ENCODE measurements at places on chromosomes 16 and 17. TPM values are rescaled to one million over a fixed set of nuclear protein-coding genes. Genes with fewer than 3 reads are reported as not detected.
A peak's percentile ranks its signal among the peaks of the same experiment; 100 is the strongest.

IL17C gene
- not detected for total RNA-seq

LRRC75A gene
- 2.4 TPM for total RNA-seq

HOXB5 gene
- not detected for total RNA-seq

MYO1C gene
- 14.7 TPM for total RNA-seq

NAGS gene
- total RNA-seq, result 2.4 TPM

NLGN2 gene
- not detected for total RNA-seq

GRCh38 chr16:88610909-88611812 lies 27.2 kb upstream of the IL17C start:
- no peak for DNase-seq

DNA sequence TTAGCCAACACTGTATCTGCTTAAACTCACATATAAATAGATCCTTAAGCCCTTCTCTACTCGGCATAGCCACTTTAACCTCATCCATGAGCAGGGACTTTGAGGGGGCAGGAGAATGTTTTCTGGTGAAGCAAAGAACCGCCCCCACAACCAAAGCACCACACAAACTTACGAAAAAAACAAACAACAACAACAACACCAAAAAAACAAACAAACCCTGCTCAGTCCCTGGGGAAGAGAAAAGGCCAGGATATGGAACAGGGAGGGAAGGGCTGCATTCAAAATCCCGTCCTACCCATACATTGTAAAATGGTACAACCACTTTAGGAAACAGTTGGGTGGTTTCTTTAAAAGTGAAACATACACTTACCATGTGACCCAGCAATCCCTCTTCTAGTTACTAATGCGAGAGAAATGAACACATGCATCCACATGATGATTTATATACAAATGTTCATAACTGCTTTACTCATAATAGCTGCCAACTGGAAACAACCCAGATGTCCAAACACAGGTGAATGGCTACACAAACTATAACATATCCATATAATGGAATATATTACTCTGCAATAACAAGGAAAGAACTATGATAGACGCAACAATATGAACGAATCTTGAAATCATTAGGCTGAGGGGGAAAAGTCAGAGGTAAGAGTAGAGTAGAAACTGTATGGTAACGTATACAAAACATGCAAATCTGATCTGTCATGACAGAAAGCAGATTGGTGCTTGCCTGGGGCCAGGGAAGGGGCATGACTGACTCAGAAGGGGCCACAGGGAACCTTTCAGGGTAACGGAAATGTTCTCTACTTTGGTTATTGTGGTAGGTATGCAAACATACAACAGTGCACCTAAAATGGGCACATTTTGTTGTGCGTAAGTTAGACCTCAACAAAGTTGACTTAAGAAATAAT lies 37.7 kb upstream of the TOB1 start:
- peak; percentile 84 for DNase-seq

DNA sequence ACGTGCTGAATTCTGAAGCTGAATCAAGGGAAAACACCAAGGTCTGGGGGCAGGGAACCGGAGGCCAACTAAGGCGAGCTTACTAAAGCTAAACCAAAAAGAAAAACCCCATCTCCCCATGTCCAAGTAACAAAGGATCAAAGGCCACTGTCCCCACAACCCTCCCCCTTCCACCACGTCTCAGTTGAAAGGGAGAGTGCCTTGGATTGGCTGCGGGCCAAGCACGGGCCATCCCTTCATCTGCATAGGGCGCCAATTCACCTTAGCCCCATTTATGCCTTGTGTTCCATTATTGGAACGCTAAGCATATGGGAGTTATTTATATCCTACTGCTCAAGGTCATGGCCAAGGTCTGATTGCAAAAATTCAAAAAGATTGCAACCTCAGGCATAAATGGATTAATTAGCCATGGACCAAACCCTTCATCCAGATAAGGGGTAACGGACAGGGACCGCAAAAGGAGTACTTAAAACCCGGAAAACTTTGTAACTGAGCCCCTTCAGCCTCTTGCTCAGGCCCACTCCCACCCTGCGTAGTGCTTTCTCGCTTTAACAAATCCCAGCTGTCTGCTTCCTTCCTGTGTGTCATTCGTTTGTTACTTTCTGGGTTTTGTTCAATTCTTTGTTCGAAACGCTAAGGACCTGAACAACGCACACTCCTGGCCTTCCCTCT lies 740 bp upstream of the ATP6V0D1 start:
- DNase-seq, result peak; percentile 79

DNA sequence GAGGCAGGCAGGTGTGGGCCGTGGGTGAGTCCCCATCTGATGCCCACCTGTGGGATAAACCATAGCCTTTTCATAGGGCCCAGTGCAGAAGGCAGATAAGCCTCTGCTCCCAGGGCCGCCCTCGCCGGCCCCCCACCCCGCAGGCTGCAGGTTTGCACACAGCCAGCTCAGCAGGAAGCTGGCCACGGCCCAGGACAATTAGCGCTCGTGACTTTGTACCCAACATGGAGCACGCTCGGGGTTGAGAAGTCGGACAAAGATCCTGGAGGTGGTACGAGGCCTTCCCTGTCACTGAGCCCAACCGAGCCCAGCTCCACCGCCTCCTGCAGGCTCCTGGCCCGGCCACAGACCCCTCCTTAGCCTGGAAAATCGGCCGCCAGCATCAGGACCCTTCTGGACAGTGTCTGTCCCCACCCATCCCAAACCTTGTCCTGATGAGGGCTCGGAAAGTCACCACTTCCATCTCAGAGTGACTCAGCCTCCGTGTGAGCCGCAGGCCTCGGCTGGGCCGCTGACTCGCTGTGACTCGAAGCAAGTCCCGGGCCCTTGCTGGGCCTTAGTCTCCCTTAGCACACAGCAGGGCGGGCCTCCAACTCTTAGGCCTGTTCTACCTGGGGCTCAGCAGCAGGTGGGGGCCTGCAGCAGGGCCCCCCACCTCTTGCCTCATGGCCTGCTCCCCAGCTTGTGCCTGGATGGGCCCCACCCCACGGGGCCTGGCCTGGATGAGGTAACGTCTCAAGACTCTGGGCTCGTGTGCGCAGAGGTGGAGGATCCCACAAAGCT lies 22.7 kb downstream of the FAM83G start:
- no peak for DNase-seq

DNA sequence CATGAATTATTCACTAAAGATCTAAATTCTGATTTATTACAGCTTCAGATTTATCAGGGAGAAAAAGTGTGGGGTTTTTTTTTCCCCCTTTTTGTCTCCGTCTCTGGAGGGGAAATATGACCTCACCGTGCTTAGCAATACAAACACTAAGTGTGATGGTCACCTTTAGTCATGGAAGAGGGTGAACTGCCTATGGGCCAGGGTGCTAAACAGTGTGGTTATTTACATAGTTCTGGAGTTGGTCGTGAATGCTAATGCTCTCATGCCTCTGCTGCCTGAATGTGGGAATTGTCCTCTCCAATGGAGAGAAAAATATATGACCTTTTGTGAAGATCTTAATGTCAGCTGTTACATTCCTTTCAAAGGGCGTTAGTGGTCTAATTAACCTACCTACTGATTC lies 44.8 kb upstream of the MSI2 start:
- DNase-seq, result no peak

DNA sequence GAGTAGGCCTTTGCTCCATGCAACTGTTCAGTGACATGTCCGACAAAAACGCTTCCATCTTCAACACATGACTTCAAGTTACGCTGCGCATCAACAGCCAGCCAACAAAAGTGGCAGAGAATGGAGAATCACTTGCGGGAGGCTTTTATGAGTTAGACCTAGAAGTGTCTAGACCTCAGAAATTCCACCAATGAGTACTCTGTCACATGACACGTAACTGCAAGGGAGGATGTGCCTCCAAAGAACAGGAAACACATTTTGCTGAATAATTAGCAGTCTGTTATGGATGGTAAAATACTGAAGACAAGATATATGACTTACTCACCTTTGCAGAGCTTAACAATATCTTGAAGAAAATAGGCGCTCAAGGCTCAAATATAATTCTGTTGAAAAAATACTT lies 62.1 kb downstream of the MYO1D start:
- DNase-seq, result no peak

GRCh38 chr17:73613271-73614233 lies 30.7 kb downstream of the SDK2 start:
- no peak for DNase-seq

DNA sequence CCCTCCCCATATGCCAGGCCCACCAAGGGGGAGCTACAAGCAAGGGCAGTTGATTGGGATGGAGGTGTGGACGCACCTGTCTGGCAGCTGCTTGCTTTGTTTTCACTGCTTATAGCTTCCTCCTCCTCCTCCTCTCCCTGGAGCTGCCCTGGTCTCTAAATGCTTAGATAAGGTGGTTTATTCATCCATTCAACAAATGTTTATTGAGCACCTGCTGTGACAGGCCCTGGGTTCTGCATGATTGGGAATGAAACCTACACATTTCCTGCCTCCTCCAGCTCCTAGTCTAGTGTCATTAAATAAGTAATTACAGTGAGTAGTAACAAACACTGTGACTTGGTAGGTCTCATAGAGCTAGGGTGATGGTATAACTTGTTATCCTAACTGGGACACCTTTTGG lies 17.4 kb upstream of the MAP3K14 start:
- DNase-seq, result no peak

DNA sequence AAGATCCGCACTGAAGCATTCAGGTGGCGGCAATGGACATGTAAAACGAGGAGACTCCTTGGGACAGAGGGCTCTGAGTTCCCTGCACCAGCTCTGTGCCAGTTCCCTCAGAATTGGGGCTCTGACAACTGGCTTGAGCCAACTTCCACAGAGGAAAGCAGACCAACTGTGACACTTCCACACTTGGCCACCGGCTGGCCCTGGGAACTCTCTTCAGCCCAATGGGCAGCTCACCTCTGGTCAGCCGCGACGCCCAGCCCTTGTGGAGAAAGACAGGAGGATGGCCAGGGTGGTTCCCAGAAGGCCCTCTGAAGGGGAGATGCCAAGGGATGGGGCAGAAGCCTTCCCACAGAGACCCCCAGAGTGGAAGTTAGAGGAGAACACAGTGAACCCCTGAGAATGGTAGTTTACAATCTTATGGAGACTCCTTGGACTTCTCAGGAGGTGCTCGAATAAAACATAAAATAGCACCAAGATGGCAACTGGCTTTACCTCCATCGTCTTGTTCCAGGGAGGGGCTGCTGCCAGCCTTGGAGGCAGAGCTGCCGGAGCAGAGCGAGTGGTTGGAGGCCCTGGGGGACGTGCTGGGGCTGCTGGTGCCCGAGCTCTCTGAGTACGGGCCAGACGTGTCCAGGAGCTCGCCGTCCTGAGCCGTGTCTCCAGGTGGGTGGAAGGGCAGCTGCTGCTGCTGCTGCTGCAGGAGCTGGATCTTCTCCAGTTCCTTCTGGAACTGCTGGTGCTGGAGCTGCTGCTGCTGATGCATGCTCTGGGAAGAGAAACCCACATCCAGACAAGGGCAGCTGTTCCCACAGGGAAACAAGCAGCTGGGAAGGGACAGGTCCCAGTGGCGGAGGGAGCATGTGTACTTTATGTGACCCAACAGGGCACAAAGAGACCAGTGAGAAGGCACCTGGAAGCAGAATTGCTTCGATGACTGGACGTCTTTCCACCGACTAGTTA lies 35.0 kb upstream of the ICAM2 start:
- DNase-seq, result no peak

DNA sequence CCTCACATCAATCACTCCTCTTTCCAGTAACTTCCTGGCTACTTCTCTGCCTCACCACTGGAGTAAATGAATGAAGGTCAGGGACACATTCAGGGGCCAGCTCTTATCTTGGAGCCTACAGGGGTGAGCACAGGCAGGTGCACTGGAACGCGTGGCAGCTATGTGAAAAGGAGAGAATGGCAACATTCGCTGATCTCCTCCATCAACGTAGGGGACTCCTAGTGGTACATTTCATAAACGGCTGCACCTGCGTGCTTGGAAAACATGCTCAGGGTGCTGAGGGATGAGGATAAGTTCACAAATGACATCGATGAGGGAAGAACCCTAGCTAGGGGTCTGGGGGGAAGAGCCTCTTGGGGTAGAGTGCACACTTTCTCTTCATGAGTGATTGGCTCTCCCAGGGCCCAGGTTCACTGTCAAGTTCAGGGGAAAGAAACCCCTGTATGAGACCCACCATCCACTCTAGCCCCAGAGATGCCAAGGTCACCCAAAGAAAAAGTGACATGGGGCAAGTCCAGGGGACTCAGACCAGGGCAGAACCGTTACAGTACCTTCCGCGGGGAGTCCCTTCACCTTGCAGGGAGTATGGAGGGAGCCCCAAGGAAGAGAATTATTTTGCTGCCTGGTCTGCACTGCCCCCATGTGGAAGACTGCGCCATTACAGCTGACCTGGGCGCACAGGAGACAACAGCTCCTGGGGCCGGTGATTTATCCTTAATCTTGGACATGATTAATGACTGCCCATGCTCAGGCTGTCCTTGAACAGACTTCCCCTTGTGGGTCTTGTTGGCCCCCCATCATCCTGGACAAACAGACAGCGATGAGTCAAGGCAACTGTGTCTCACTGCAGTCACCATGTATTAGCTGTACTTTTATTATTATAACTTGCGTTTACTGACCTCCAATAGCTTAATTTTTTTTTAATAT lies 30.1 kb downstream of the VAC14 start:
- DNase-seq, result peak; percentile 77

GRCh38 chr17:30191072-30191471 lies 44.4 kb downstream of the SLC6A4 start:
- peak; percentile 56 for DNase-seq

DNA sequence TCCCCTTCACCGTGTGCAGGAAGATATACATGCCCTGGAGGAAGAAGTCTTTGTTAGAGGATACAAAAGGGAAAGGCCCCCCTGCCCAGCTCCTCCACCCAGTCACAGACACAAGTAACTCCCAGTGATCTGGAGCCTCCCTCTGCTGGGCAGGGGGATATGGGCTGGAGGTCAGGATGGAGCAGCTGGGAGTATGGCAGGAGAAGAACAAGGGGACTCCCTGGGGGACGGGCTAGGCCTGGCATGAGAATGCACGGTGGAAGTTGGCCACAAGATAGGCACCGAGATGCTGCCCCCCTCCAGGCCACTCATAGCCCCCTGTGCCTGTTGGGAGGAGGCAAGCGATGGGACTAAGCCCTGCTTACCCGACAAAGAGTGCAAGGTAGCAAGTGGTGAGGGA lies 4.2 kb downstream of the ORMDL3 start:
- no peak for DNase-seq

DNA sequence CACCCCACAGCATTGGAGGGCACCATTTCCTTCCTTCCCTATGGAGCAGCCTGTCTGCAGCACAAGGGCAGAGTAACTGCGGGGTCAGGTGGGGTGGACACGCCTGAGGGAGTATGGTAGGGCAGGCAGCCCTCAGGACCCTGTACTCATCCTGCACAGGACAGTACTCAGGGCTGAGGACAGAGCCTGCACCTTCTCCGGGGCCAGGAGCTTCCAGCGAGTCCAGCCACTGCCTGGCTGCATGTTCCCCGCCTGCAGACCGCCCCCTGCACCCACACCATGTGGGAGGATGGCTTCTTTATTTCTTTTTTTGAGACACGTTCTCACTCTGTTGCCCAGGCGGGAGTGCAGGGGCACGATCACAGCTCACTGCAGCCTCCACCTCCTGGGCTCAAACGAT lies 47.6 kb upstream of the CDC42EP4 start:
- no peak for DNase-seq

- no peak for DNase-seq
Measured at GRCh38 chr16:2008009-2008526, 1.6 kb downstream of the ZNF598 start.

- DNase-seq, result peak; percentile 76
Measured at GRCh38 chr17:18258356-18259038, at the start of gene FLII. FLII (minus strand) TSS chr17:18258738; CDS start chr17:18258690, 48 bp downstream.
